Activated CD8-positive, alpha-beta memory T cell treated with anti-CD3 and anti-CD28 coated beads for 24 hours (primary cell): ENCODE measurements at places on chromosomes 6 and 20.

DNA sequence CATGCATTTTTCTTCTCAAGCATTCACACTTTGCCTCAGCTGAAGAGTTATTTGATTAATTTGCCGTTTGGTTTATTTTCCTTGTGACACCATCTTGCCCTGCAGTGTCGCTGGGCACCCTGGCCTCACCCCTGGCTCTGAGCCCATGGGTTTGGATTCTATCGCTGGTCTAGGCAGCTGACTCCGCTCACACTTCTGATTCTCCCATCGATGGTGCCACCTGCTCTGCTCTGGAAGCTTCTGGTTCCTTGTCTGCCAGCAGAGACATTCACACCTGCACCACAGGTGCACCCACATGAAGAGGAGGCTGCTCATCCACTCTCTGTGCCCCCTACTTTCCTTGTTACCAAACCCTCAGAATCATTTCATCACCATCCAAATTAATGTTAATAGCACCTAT lies 291.6 kb upstream of the CDH4 start:
- no peak for DNase-seq

GRCh38 chr6:132931936-132932514 lies 117.7 kb downstream of the RPS12 start:
- no peak for DNase-seq

DNA sequence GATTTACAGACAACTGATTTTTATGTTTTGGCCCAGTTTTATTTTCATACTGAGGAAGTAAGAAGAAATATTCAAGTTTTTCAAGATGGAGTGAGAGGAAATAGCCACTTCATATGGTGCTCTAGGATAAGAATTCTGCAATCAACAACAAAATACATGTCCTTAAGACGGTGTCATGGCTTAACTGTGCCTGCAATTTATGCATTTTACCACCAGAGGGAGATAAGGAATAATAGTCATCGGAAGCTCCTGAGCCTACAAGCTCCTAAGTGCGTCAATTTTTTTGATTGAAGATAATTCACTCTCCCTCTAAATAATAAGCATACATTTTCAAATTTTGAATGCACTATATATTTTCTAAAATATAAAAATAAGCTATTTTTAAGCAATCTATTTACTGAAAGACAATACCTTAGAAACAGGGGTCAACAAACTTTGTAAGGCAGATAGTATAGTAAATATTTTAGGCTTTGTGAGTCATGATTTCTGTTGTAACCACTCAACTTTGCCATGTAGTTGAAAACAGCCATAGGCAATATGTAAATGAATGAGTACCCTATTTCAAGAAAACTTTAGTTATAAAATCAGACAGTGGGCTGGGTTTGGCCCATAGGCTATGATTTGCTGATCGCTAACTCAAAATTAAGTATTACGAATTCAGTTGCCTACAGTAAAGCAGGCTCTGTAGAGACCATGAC lies 230.9 kb upstream of the DTNBP1 start:
- DNase-seq = no peak

DNA sequence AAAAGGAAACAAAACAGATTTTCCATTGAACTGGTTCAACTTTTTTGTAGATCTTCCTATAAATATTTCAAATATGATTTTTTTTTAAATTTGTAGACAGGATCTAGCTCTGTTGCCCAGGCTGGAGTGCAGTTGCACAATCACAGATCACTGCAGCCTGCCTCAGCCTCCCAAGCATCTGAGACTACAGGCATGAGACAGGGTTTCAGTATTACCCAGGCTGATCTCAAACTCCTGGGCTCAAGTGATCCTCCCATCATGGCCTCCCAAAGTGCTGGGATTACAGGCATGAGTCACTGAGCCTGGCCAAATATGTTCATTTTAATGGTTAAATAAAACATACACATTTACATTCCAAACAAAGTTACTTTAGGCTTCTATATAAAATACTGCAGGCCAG lies 33.6 kb downstream of the SAMHD1 start:
- DNase-seq = no peak

GRCh38 chr6:145731447-145731846 lies 3.9 kb downstream of the EPM2A start:
- no peak for DNase-seq

- no peak for DNase-seq
Observed at GRCh38 chr6:41274256-41274655, 12.2 kb downstream of the TREM1 start.
